ENCODE measurements at places on chromosomes 13 and 19. TPM values are rescaled to one million over a fixed set of nuclear protein-coding genes. Genes with fewer than 3 reads are reported as not detected.
A peak's percentile ranks its signal among the peaks of the same experiment; 100 is the strongest.

GRCh38 chr19:2546128-2547032, 70.5 kb downstream of the GADD45B start:
- peak; percentile 54 for DNase-seq

GRCh38 chr19:30307191-30307974, 64.8 kb upstream of the ZNF536 start:
- no peak for DNase-seq

- DNase-seq, result no peak
These were observed 1.2 kb upstream of the GNG8 start for GRCh38 chr19:46637224-46637623.

GRCh38 chr19:17256130-17256529, 8.4 kb downstream of the USHBP1 start:
- no peak for DNase-seq

DNA sequence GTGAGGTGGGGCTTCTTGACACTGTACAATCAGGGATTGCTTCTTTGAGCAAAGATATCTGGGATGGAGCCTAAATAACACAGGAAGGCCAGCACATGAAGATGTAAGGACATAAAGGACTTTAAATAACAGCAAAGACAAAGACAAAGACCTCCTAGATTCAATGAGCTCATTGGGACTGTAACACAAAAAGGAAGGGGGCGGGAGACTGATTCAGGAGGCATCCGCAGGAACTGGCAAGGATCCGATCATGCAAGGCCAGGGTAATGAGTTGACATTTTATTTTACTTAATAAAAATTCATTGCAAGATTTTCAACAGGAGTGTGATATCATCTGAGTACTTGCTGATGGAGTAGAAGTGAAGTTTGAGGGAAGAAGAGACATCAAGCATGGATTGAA, 121.5 kb downstream of the LHFPL6 start:
- DNase-seq, result no peak

DNA sequence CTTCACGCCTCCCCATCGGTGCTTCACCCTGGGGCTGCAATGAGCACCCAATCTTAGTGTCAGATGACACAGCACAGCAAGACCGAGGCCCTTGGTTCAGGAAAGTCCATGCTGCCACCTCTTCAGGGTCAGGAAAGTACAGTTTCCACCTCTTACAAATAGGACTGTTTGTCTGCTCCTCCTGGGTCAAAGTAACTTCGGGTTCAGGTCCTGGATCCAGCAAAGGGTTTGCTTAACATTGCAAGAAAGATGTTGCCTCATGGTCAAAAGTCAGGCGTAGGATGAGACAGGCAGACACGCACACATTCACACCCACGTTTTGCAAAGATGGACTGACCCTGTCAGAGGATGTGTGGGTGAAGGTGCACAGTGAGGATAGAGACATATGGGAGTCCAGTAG, 1.6 kb upstream of the CYP2B6 start:
- no peak for DNase-seq

GRCh38 chr13:65990684-65991083, 1239.5 kb downstream of the PCDH9 start:
- no peak for DNase-seq

- DNase-seq, result no peak
These were observed 184.0 kb downstream of the KDM4B start for GRCh38 chr19:5152767-5153532.

DNA sequence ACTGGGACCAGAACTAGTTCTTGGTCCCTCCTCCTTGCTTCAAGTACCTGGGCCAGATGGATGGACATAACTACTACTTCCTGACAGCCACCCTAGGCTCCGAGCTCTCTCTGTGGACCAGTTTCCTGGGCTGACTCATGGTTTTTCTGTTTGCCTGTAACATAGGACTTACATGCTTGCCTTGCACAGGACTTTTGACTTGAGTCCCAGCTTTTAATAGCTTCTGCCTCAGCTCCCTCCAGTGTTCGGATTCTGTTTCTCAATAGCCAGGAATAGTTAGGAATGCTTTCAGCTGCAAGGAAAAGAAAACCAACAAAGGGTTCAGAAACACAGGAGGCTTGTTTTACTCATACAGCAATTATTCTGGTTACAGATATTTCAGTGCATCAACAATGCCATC, 405.9 kb downstream of the ZNF536 start:
- no peak for DNase-seq

DNA sequence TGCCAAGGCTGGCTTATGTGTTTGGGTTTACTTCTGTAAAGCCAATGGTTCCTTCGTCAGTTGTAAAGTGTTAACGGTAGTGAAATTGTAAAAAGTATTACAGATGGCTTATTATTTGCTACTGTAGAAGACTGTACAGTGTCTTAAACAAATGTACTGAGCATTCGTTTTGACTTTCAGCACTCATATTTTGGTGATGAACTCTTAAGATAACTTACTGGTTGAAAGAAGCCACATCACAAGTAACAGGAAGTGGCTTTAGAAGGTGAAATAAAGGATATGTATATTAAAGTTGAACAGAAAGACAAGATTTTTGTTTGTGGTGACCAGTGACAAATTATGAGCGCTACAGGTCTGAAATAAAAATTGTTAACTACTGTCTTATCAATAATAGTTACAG, 64.2 kb downstream of the URI1 start:
- DNase-seq, result no peak

DNA sequence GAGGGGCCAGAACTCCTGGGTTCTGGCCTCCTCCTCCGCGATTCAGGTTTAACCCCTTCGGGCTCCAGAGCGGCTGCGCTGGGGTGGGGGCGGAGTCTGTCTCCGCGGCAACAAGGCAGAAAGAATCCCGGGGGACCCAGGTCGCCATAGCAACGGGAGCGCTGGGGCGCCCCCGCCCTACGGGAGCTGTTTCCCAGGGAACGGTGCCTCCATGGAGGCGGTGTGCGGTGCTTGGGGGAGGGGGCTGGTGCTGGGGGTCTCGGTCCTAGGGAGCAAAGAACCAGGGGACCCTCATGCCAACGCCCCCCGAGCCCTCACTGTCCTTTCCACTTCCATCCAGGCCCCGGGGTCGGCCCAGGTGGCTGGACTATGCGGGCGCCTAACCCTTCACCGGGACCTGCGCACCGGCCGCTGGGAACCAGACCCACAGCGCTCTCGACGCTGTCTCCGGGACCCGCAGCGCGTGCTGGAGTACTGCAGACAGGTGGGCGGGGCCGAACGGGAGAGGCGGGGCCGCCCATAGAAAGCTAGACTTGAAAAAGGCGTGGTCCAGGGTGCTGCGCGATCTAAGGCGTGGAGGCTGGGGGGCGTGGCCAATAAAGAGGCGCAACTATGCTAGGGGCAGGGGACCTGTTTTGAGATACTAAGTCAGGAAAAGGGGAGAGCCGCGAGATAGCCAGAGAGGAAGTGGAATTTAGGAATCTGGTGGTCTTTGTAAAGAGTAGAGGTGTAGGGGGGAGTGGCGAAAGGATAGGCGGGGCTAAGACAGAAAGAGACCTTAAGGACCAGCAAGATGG, 1.2 kb downstream of the APLP1 start:
- peak; percentile 43 for DNase-seq

- DNase-seq, result no peak
These were observed 569 bp downstream of the USHBP1 start for GRCh38 chr19:17263712-17264640.

DNA sequence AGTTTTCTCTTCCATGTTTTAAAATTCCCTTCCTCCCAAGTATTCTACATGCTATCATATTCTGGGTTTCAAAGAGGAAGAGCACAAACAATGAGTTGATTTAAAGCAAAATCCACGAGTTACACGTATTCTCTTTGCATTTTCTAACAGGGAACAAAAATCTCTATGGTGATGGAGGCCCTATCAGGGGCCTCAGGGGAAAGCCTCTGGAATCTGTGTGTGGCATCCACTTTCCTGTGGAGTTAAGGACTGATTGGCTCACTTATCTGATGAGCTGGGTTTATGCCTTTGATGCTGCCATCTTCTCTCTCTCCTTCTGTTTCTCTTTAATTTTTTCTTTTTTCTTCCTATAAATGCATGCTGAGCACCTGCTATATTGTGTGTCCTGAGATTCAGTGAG, 14.8 kb downstream of the OLFM4 start:
- no peak for DNase-seq

AMH gene
- polyA plus RNA-seq, result 4.6 TPM

ZNF43 gene
- 17.0 TPM for polyA plus RNA-seq

LATS2 gene
- 7.4 TPM for polyA plus RNA-seq

RNF225 gene
- not detected for polyA plus RNA-seq

ZNF69 gene
- polyA plus RNA-seq, result 28.3 TPM

PLVAP gene
- 35.6 TPM for polyA plus RNA-seq

MUC16 gene
- 0.78 TPM for polyA plus RNA-seq
